ENCODE measurements at places on chromosomes 13 and 19.

GRCh38 chr13:41520660-41521630 lies 63.6 kb downstream of the RGCC start:
- DNase-seq: no peak

DNA sequence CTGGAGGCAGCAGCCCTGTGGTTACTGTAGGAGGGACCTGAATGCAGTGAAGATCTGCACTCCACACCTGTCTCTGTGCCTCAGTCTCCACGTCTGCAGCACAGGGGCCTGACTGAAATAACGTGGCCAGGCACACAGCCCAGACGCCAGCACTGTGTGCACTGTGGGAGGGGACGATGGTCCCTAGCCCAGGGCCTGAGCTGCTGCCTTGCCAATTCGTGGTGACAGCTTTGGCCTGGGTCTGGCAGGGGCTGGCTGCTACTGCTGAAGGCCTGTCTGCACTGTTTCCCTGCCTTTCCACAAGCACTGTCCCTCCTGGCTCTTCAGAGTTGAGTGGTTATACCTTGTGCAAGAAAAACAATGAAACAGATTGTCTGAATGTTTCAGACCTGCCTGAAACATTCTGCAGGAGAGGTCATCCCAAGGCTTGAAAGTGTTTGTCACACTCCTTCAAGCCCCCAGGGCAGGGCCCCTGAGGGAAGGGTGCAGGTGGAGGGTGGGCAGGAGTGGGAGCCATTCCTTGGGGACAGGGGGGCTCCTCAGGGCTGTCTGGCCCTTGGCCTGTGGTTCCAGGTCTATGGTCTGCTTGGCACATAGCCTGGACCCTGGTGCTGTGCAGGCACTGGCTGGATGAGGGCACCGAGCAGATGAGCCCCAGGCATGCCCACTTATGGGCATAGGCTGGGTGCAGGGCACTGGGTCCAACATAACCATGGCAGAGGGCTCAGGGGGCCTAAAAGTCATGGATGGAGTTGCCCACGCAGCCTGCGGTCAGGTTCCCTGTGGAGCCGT lies 38.7 kb upstream of the LDLR start:
- no peak for DNase-seq

GRCh38 chr19:1074544-1075283 lies 7.7 kb downstream of the ARHGAP45 start:
- DNase-seq: no peak

GRCh38 chr13:50340551-50341287 lies 325.5 kb downstream of the KCNRG start:
- no peak for DNase-seq

DNA sequence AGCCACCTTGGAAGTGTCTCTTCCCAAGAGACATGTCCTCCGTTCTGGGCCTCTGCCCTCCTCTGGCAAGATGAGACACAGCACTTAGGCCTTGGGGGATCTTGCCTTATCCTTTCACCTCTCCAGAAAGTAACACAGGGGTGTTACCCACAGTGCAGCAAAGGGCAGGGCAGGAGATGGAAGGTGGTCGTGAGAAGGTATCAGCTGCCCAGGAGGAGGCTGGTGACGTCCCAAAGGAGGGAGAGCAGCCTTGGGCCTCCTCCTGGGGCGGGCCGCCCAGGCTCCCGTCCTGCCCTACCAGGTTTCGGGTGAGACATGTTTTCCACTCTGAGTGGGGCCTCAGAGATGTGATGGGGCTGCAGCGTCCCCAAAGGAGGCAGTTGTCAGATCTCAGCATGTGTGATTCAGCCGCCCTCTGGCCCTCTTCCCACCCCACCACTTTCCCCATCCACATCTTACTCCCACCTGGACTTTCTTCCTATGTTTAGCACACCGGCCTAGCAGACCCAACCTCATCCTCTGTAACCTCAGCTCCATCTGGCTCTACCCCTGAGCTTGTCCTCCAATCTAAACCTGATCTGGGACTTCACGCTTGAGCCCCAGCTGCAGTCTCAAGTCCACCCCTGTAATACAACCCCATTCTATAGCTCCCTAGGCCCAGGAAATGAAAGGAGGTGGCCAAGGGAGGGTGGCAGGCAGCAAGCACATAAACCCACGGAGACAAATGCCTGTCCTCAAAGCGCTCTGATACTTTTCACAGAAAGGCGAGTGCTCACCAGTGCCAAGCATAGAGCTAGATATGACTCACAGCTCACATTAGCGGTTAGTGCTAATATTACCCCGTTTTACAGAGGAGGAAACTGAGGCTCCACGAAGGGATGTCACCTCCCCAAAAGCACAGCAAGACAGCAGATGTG lies 9.3 kb downstream of the POU2F2 start:
- no peak for DNase-seq

DNA sequence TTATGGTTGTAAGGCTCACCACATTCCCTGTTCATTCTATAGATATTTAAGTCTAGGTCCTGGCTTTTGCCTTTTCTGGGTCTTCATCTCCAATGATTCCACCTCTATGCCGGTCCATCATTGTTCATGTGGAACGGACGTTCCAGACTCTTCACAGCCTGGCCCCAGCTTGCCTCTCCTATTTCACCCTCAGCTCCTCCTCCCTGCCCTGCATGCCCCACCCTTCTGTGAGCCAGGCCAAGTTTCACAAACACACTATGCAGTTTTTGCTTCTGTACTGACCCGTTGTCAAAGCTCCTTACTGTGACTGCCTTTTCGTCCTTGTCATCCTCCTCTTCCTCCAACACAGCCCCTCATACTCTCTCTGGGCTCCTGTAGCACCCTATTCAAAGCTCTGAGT lies 31.3 kb downstream of the TEX26 start:
- DNase-seq: no peak

GRCh38 chr13:26983543-26984320 lies 187.9 kb downstream of the USP12 start:
- DNase-seq: no peak

GRCh38 chr13:64007339-64007738 lies 2591.7 kb upstream of the PCDH20 start:
- DNase-seq: no peak

DNA sequence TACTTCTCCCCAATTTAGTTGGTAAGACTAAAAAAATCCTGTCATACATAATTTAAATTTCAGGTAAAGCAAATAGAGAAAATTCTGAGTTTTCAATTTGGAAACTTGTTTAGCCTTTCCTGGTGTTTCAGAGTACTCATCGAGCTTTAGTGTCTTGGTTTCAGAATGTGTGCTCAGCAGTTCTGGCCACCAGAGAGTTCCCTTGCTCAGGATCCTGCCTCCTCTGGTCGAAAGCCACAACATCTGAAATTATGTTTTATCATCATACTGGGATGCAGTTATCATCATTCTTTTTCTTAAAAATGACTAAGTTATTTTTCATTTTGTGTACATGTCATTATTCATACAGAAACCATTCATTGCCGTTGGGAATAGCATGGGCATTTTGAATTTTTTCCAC lies 263.2 kb upstream of the SPRY2 start:
- no peak for DNase-seq

GRCh38 chr19:2624537-2625091 lies 77.9 kb downstream of the GNG7 start:
- no peak for DNase-seq

- no peak for DNase-seq
These were observed 25.1 kb downstream of the SIPA1L3 start for GRCh38 chr19:37931881-37932655.

- DNase-seq: no peak
These were observed 330.1 kb downstream of the TDRD3 start for GRCh38 chr13:60727140-60727539.

GRCh38 chr13:96993634-96994016 lies 651 bp downstream of the OXGR1 start:
- DNase-seq: no peak

All from cortex of kidney (tissue), 1 donor.